ENCODE measurements at places on chromosomes 4 and X. TPM values are rescaled to one million over a fixed set of nuclear protein-coding genes. Genes with fewer than 3 reads are reported as not detected.

The SOWAHD gene
- not detected for total RNA-seq

- H3K36me3 ChIP-seq = no peaks in the 10 kb centered on the region
- no peak for DNase-seq
- H3K27ac ChIP-seq = no peak overlapping the region
- no peaks in the 10 kb centered on the region for H3K27me3 ChIP-seq
- peaks cover 9% of the 10 kb centered on the region for H3K4me1 ChIP-seq
- H3K4me3 ChIP-seq = no peak overlapping the region
These were observed 86.2 kb upstream of the KIT start for GRCh38 chr4:54571293-54572151.

The SMIM10 gene
- total RNA-seq = not detected

DNA sequence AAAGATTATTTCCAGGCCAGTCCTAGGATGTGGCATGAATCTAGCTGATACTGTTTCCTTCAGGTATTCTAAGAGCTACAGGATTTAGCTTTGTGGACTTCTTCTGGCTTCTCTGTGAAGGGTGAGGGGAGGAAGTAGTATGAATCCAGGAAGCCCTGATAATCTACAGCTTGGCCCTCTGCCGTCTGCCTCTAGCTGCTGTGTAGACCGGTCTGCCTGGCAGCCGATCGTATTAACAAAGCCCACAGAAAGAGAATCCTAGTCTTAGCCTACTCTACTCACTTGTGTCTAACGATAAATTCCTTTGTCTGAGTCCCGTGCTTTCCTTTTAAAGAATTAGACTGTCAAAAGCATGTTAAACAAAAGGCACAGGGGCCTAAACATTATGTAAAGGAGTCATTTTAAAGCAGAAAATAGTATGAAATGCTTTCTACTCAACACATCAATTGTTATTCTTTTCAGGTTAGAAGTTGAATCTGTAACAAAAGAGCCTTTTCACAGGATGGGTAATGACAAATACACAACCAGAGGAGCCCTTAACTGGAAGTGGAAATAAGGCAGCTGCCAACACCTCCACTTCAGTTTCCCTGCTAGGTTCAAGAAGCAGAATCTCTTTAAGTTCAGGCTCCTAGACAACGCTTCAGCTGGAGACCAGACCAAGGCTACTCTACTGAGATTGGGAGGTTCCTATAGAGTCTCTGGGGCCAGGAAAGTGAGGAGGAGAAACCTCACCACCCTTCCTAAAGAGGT is 48.9 kb upstream of the UCP1 start:
- no peak overlapping the region for H3K27ac ChIP-seq
- H3K27me3 ChIP-seq = no peaks in the 10 kb centered on the region
- H3K4me3 ChIP-seq = no peak overlapping the region
- H3K4me1 ChIP-seq = no peaks in the 10 kb centered on the region

DNA sequence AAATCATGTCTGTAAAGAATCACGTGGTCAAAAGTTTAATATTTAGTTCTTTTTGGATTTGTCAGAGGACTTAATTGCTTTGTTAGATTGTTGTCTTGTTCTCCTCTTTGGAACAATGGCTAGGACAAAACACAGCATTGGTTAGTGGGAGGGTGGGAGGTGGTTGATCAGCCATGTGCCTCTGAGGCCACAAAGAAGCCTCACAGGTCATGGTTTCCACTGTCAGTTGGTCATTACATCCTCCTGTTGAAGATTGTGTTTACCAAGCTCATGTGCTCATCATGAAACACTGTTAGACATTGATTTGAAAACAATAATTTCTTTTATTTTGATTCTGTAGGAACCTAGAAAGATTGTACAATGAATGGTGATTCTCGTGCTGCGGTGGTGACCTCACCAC is 31.9 kb downstream of the ADD1 start:
- peak overlapping the region; percentile 19 for H3K27ac ChIP-seq
- peaks cover 34% of the 10 kb centered on the region for H3K36me3 ChIP-seq
- H3K4me1 ChIP-seq = peaks cover 13% of the 10 kb centered on the region
- H3K4me3 ChIP-seq = no peak overlapping the region
- DNase-seq = no peak

- H3K27me3 ChIP-seq = no peaks in the 10 kb centered on the region
- no peak overlapping the region for H3K4me3 ChIP-seq
- H3K27ac ChIP-seq = peak overlapping the region; percentile 67
- H3K4me1 ChIP-seq = peaks cover 5% of the 10 kb centered on the region
- H3K36me3 ChIP-seq = no peaks in the 10 kb centered on the region
These were observed 292.7 kb downstream of the SPOCK3 start for GRCh38 chr4:166941629-166942028.
